Activated naive CD8-positive, alpha-beta T cell treated with anti-CD3 and anti-CD28 coated beads, Interleukin-2, amount 50 U/mL, for 24 hours (primary cell): ENCODE measurements at places on chromosomes 5 and 9.

DNA sequence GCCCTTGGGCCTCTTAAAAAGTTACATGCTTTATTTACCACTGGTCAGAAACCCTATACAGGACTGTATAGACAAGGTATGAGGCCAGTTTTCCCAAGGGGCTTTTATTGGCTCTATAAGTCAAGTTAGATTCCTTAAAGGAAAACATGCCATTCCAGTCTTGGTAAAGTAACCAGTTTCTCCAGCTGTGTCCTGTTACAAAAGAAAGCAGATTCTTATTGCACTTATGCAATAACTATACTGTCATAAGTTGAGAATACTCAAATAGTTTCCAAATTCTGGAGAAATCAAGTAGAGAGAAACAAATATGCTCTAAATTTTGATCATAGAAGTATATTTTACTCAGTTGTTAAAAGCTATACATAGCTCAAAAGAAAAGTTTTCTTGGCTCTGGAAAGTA is 47.2 kb downstream of the PTGS1 start:
- DNase-seq, result no peak

DNA sequence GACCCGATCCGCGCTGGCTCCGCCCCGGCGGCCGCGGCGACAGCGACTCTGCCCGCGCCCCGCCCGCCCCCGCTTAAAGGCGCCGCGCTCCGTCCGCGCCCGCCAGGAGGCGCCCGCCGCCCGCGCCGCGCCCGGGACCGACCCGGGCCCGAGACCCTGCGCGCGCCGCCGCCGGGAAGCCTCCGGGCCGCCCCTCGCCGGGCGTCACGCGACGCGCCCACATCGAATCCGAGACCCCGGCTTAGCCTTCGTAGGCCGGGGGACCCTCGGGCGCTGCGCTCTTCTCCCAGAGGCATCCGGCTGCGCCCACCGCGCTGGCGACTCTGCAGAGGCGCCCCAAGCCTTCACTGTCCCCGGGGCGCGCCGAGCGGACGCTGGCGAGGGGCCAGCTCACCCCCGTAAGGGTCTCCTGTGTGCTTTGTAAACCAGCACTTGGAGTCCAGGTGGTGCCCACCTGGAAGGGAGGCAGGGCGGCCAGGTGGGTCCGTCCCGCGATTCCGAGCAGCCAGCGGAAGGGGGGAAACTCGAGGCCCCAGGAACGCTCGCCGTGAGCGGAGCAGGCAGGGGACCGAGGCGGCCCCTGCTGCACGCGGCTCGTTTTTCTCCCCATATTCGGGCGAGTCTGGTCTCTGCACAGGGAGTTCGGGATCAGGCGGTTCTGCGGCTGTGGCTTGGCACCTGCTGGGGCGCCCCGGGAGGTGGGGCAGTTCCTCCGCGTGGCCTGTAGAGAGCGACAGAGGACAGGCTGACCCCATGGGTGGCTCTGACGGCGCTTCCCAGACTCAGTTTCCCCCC is 423 bp upstream of the ABCA2 start:
- DNase-seq, result peak; percentile 70

GRCh38 chr5:67255881-67256280 is 59.3 kb upstream of the CD180 start:
- DNase-seq, result no peak

- no peak for DNase-seq
Measured at GRCh38 chr9:121950441-121950840, 142.7 kb downstream of the TTLL11 start.

DNA sequence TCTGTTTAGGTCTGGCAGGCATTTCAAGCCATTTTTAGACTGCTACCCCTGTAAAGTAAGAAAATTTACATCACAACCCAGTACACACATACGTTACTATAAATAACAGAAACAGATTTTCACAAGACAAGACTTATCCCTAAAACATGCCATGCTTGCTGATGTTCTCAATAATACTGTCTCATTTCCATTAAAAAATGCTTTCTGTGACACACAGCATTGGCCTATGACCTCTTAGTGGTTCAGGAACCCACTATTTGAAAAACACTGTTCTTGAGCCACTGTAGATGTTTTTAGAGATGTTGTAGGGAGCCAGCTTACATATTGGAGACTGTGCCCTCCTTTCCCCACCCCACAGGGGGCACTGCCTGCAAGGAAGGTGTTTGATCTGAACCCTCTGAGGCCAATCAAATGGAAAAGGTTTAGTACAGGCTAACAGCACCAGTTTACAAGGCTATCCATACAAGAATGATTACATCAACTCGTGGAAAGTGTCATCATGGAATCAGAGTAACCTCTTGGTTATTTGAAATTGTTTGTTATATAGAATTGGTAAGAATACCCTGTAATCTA is 30.8 kb downstream of the ZSWIM6 start:
- DNase-seq, result no peak

DNA sequence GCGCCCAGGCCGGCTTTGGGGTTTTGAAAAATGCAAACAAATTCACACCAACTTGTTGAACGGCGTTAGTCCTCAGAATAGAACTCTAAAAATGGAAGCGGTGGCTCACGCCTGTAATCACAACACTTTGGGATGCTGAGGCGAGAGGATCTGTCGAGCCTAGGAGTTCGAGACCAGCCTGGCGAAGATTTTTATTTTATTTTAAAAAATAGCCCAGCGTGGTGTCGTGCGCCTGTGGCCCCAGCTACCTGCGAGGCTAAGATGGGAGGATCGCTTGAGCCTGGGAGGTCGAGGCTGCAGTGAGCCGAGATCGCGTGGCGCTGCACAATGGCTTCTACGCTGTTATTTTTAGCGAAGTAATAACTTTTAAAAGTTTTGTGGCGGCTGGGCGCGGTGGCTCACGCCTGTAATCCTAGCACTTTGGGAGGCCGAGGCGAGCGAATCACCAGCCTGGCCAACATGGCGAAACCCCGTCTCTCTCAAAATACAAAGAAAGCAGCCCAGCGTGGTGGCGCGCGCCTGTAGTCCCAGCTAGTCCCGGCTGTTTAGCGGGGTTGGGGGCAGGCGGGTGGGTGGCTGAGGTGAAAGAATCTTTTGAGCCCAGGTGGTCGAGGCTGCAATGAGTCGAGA is 694 bp upstream of the PLIN2 start:
- peak; percentile 30 for DNase-seq

DNA sequence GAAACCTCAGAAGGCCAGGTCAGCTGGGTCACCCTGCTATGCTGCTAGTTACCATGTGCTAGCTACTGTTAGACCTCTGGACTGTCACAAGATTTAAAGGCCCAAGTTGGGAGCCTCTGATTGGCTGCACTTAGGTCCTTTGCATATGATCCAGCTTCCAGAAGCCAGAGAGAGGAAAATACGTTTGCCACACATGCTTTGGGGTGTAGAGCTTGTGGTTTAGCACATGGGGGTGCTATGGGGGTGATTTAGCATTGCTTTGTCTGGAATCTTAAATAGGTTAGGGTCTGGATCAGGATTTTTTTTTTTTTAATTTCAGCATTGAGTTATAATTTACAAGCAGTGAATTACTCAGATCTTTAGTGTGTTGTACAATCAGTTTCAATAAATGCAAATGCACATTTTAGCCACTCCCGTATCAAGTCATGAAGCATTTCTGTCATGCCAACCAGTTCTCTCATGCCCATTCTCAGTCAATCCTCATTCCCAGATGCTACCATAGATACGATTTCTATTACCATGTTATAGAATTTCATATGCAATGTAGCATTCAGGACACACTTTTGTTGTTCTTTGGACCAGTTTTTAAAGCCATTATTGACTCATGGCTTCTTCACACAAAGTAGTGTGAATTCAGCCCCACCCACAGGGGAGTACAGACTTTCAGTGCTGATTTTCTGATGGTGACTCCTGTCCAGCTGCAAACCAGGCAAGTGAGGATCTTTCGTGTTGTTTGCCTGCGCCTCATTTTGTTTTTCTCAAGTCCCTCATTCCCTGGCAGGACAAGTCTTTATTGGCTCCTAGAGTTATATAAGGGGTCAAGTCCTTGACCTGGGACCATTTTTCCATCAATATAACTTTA is 250.4 kb downstream of the LRRC70 start:
- DNase-seq, result no peak

DNA sequence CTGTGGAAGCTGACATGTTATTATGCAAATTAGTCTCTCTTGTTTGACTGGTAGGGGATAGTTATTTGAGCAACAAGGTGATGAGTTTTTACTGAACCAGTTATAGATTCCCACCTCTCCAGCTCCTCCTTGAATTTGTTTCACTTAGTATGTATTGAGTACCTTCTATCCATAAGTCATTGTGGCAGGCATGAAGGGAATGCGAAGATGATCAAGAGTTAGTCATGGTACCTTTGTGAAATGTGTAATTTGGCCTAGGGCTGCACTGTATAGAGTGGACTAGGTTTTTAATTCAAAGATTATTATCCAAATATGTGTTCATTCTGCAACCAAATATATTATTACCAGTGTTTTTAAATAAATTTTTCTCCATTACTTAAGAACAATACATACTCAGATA is 110.1 kb downstream of the HACD4 start:
- no peak for DNase-seq

GRCh38 chr5:9194509-9194908 is 351.4 kb downstream of the SEMA5A start:
- DNase-seq, result no peak
